ENCODE measurements at places on chromosomes 12 and 14. TPM values are rescaled to one million over a fixed set of nuclear protein-coding genes. Genes with fewer than 3 reads are reported as not detected.

The CDK17 gene
- total RNA-seq: 45.8 TPM

The KERA gene
- not detected for total RNA-seq

The RNASE1 gene
- not detected for total RNA-seq

The SLC6A15 gene
- total RNA-seq: not detected

The CISTR gene
- not detected for total RNA-seq

The AICDA gene
- total RNA-seq: not detected

The SOAT2 gene
- total RNA-seq: 0.74 TPM

The ERP27 gene
- total RNA-seq: 1.2 TPM

The DLK1 gene
- not detected for total RNA-seq

The PRPF39 gene
- total RNA-seq: 32.0 TPM

The DGKA gene
- total RNA-seq: 331 TPM

The OAS1 gene
- 41.7 TPM for total RNA-seq

The TMEM132C gene
- total RNA-seq: not detected

The TAS2R31 gene
- 1.4 TPM for total RNA-seq

The LRRC9 gene
- not detected for total RNA-seq

The GAS2L3 gene
- 5.5 TPM for total RNA-seq

The GLI1 gene
- total RNA-seq: not detected

The LBHD2 gene
- not detected for total RNA-seq

The POLE2 gene
- total RNA-seq: 40.3 TPM

The NRDE2 gene
- total RNA-seq: 22.0 TPM

The IAPP gene
- not detected for total RNA-seq

The AVPR1A gene
- not detected for total RNA-seq

The IRAK3 gene
- total RNA-seq: 0.32 TPM

The TECPR2 gene
- 2.3 TPM for total RNA-seq

The MIP gene
- not detected for total RNA-seq

The FOXG1 gene
- not detected for total RNA-seq

The SLC35F4 gene
- total RNA-seq: not detected

The SP7 gene
- not detected for total RNA-seq

The ZBTB42 gene
- 1.3 TPM for total RNA-seq

The DENND5B gene
- total RNA-seq: 0.37 TPM

The CATSPERB gene
- total RNA-seq: 0.26 TPM

The MGST1 gene
- total RNA-seq: not detected

The C1QL4 gene
- not detected for total RNA-seq

The MUCL1 gene
- not detected for total RNA-seq

The KRT74 gene
- not detected for total RNA-seq

The RIMBP2 gene
- not detected for total RNA-seq

The KCNA5 gene
- not detected for total RNA-seq

The RAN gene
- 2,418 TPM for total RNA-seq

The ZC3H10 gene
- total RNA-seq: 6.6 TPM

Measured in activated naive CD4-positive, alpha-beta T cell treated with anti-CD3 and anti-CD28 coated beads for 36 hours (primary cell).